ENCODE measurements at places on chromosomes 13 and 19. TPM values are rescaled to one million over a fixed set of nuclear protein-coding genes. Genes with fewer than 3 reads are reported as not detected.

The TNFSF11 gene
- total RNA-seq: not detected

The LYPD3 gene
- 0.16 TPM for total RNA-seq

The ATP8A2 gene
- total RNA-seq: 0.05 TPM

The LMTK3 gene
- total RNA-seq: 0.70 TPM

The ZNF345 gene
- 2.4 TPM for total RNA-seq

The CGB8 gene
- not detected for total RNA-seq

The CCDC70 gene
- not detected for total RNA-seq

The PABPC3 gene
- total RNA-seq: 0.08 TPM

The ACER1 gene
- total RNA-seq: not detected

The DNMT1 gene
- 22.7 TPM for total RNA-seq

The UQCR11 gene
- total RNA-seq: 1,222 TPM

The ONECUT3 gene
- total RNA-seq: not detected
